ENCODE measurements at places on chromosomes 1 and 21.

DNA sequence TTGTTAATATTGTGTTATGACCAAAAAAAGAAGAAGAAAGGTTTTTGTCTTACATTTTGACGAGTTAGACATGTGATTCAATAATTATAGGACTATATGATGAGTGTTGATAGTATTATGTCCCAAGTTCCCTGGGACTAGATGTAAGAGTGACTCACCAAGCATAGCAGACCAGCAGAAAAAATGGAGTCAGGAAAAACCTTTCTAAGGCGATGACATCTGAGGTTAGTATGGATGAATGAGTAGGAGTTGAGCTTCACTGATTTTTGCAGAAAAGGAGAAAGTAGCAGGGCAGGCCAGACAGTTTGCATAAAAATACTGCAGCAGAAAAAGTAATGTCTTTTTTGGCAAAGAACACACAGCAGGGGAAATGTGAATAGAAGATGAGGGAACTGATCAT, 1041.3 kb upstream of the ADGRL4 start:
- peak; percentile 53 for DNase-seq

DNA sequence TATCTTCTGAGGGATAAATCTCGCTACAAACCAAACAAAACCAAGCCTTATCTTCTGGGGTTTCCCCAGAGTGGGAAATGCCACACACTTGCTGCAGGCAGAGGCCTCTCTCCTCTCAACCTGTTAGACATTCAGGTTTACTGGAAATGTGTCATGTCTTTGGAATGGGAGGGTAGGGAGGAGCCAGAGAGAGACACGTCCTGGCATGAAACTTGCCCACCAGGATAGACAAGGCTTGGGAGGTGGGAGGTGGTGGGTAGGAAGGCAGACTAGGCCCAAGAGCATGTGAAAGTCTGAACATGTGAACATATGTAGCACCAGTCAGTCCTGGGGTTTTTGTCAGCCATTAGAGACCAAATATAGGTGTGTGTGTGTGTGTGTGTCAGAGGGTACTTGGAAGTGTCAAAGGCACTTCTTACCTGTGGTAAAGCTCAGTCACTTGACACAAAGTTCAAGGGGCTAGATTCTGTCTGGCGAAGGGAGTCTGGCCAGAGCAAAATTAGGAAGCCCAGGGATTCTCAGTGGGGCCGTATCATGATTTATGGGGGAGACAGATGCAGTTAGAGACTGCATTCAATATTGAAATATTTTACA, 32.4 kb upstream of the PIGC start:
- DNase-seq: no peak

GRCh38 chr1:10687782-10688408, 108.6 kb downstream of the CASZ1 start:
- DNase-seq: peak; percentile 61

GRCh38 chr1:224456637-224456953, 22.0 kb upstream of the WDR26 start:
- no peak for DNase-seq

DNA sequence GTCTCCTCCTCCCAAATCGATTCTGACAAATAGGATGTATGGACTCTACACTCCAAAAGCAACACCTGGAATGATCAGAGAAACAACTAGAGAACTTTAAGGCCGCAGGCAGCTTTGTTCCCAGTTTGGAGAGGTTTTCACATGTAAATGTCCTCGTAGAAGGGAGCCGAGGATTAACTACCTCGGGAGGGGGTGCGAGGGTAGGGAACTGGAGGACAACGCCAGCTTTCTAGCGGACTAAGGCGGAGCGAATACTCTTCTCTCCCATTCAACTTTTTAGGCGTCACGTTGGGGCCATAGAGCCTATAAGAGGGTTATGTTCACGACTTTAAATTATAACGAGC, 1.2 kb downstream of the SCAF4 start:
- peak; percentile 36 for DNase-seq

DNA sequence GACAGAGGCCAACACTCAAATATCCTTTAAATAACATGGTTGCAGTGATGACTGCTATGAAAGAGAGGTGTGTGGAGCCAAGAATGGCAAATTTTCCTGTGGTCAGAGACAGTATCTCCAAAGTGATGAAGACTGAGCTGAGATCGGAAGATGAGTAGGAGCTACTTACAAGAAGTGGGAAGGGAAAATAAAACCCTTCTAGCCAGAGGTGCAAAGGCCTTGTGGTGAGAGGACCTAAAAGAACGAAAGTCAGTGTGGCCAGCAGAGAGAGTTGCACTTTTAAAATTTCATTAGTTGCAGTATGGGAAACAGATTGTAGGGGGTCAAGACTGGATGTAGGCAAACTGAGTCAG, 17.8 kb downstream of the SLAMF7 start:
- no peak for DNase-seq

All from fibroblast of skin of back (primary cell).